ENCODE measurements at places on chromosomes 1 and 21.
A peak's percentile ranks its signal among the peaks of the same experiment; 100 is the strongest.

DNA sequence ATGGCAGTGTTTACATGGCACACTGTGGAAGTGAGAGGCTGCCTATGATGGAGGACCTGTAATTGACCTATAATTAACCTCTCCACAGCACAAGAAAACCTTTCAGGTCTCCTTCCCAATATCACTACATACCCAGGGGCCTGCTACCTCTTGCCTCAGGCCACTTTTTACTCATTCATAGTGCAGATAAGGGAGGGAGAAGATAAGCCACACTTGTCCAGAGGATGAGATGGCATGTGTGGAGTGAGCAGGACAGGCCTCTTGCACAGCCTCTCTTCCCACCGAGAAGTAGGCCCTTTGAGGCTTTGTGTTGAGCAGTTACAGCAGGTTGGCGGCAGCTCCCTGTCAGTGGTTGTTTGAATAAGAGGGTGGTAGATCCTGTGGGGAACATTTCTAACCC is 31.1 kb upstream of the IKBKE start:
- DNase-seq, result no peak

GRCh38 chr1:55774446-55774845 is 559.3 kb upstream of the USP24 start:
- no peak for DNase-seq

- DNase-seq, result no peak
Measured at GRCh38 chr1:173365341-173365740, 111.8 kb upstream of the PRDX6 start.

GRCh38 chr21:46425571-46425970 is 33.1 kb upstream of the DIP2A start:
- DNase-seq, result no peak

- DNase-seq, result peak; percentile 34
Measured at GRCh38 chr1:105427543-105427942, 1628.9 kb upstream of the PRMT6 start.

DNA sequence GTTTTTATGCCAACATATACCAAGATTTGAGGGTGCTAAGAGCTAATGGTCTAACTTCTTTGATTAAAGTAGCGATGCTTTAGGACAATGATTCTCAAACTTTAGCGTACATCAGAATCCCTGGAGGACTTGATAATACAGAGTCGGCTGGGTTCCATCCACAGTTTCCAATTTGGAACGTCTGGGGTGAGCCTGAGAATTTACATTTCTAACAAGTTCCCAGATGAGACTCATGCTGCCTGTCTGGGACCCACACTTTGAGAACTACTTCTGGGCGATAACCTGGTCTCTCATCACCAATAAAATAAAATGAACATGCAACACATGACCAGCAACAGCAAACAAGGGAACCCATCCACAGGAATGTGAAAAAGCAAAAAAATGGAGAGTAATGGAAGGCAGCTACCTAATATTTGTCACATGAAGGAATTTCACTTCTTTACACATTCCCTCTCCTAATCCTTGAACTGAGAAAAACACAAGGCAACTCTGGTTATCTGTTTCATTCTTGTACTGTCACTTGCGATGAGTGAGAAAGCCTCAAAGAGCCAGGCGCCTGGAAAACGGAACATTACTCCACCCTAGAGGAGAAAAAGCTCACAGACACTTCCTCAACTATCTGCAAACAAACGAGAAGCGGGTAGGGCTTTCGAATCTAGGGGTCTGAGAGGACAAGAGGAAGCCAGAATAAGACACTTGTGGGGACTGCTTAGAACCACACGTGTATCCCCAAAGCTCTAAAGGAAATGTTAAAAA is 14.0 kb downstream of the HSF2BP start:
- DNase-seq, result peak; percentile 84

DNA sequence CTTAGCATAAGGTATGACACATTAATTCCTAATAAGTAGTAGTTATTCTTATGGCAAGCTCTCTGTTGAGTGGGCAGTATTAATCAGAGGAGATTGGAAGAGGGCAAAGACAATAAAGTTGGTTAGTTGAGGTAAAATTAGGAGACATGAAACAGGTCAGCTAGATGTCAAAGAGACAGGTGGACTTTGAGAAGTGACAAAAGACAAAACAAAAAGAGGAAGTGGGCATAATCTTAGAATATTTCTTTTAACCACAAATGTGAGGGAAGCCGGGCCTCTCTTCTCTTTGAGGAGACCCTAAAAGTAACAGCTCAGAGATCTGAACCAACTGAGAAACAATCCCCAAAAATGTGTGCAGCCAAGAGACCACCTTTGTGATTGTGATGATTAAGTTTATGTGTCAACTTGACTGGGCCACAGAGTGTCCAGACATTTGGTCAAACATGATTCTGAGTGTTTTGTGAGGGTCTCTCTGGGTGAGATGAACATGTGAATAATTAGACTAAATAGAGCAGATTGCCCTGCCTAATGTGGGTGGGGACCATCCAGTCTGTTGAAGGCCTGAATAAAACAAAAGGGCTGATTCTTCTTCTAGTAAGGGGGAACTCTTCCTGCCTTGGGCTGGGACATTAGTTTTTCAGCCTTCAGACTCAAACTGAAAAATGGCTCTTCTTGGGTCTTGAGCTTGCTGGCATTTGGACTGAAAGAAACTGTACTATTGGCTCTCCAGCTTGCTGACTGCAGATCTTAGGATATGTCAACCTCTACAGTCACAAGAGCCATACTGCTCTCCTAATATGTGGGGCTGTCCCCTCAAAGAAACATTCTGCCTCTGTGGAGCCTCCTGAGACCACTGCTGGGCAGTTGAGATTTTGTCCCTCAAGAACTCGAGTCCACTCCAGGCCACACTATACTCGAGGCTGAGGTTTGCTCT is 40.0 kb downstream of the FCRL5 start:
- DNase-seq, result no peak

DNA sequence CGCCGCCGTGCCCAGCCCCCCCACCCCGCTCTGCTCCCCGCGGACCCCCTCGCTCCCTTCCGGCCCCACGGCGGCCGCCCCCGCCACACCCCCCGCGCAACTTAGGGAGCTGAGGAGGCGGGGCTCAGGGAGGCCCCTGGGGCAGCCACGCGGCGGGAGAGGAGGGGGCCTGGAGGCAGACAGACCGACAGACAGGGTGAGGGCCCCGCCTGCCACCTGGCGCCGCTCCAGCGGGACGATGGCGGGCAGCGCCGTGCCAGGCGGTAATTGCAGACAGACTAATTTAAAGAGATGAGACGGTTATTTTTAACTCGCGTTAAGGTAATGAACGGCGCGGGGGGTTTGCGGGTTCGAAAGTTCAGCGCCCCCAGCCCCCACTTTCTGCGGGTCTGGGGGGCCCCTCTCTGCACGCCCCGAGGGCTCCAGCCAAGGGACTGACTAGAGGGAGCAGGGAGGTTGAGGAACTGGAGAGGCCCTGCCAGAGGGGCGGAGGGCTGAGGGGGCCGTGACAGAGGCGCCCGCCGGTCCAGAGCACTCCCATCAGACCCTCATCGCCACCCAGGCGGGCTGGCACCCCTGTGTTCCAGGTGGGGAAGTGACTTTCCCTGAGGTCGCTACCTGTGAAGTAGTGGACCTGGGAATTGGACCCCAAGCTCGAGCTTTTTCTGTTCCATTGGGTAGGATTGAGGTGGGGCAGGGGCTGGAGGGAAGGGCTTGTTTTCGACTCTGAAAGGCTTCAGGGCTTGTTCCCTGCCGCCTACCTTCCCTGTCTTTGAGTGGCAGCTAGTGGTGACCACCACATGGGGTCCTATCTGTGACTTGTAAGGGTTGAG is 5.4 kb downstream of the FOXO6 start:
- DNase-seq, result no peak

GRCh38 chr1:151371370-151372057 is 991 bp downstream of the SELENBP1 start:
- DNase-seq, result peak; percentile 65

DNA sequence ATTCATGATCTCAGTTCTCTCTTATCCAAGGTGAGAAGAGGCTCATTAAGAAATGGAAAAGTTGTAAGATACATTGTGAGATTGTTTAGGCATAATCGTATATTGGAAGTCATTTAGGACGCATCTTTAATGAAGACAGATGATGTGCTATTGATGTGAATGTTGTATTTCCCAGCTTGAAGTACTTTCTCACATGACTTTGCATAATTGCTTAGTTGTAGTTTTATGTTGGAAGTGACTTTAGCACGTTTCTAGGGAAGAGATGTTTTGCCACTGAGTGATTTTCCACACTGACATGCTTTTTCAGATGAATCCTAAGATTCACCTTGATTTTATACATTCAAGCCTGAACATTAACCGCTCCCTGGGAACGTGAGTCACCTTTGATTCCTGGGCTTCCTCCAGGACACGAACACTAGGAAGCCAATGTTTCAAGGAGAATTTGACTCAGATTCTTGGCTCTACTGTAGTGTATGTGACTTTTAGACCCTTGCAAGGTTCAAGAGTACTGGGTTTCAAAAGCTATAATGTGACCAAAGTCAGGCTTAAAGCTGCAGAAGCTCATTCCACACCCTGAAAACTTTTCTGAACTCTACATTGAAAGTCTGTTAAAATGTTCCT is 27.9 kb downstream of the ANGEL2 start:
- peak; percentile 54 for DNase-seq

DNA sequence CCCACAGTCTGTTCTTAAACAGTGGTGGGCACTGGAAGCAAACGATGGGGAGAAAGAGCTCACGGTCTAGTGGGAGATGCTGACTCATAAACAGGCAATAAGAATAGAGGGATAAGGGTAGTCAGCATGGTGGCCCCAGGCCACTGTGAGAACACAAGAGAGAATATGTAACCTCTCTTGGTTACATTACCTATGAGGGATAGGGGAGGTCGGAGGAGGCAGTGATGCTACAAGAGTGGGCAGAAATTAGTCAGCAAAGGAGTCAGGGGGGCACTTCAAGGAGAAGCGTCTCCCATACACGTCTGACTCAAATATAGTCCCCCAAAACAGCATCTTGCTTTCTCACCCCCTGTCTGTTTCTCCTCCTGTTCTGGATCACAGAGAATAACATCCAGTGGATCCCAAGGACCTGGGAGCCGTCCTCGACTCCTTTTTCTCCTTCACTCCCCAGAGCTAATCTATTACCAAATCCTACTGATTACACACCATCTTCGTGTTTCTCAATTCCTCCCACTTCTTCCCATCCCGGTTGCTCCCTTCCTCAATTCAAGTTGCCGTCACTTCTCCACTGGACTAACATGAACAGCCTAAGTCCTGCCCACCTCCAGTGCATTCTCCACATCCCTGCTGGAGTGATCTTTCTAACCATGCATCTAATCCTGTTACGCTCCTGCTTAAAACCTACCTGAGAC is 2.1 kb downstream of the SLAMF8 start:
- no peak for DNase-seq

DNA sequence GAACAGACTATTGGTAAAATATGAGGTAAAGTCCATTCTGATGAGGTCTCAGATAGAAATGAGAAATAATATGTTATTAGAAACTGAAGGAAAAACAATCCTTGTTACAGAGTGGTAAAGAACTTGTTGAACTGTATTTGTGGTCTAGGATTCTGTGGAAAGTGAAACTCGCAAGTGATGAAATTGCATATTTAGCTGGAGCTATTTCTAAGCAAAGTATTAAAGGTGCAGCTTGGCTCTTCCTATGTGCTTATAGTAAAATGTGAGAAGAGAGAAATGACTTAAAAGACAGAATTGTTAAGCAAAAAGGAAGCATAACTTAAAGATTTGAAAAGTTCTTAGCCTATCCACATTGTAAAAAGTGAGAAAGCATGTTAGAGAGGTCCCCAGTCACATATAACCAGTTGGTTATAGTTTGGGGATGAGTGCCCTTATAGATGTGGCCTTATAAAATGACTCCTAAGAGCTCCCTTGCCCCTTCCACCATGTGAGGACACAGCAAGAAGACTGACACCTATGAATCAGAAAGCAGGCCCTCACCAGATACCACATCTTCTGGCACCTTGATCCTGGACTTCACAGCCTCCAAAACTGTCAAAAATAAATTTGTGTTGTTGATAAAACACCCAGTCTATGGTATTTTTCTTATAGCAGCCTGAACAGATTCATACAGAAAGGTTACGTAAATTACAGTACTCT is 24.8 kb downstream of the PHTF1 start:
- no peak for DNase-seq

DNA sequence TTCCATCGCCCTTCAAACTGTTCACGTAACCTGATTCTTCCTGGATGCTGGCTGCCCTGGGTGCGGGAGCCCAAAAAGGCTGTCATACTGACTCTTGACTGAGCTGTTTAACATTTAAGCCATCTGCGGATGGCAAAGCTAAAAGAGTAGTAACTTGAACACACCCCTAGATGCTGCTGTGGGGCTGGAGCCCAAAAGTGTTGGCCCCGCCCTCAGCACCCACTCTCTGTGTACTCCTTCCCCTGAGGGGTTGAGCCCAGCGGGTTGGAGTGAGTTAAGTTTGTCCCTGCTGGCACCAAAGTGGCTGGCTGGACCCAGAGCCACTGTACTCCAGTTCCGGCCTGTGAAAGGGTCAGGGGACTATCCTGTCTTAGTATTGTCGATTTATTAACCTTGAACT is 640.6 kb downstream of the PTPRU start:
- no peak for DNase-seq

GRCh38 chr1:162994921-162995320 is 74.2 kb upstream of the RGS4 start:
- DNase-seq, result peak; percentile 63

DNA sequence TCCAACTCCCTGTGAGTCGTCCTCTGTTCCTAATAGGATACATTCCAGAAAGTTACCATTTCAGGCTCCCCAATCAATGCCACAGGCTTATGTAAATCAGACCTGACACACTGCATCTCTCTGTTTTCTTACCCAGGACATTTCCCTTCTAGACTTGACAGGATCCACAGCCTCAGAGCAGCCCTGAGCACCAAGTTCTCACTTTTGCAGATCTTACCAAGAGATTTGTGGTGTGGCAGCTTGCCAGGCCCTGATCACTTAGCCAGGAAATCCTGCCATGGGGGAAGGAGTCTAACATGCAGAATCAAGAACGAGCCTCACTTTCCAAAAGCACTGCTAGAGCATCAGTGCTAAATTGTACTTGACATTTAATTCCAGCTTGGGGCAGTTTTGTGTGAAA is 202.9 kb downstream of the TBX15 start:
- DNase-seq, result peak; percentile 18

DNA sequence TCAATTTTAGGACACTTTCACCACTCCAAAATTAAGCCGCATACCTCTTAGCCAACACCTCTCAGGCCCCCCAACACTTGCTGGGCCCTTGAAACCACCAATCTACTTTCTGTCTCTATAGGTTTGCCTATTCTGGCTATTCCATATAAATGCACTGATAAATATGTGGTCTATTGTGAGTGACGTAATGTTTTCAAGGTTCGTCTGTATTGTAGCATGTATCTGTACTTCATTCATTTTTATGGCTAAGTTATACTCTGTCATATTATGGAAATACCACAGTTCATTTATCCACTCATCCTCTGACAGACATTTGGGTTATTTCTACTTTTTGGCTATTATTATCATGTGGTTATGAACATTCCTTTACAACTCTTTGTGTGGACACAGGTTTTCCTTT is 359.9 kb upstream of the ST6GALNAC5 start:
- no peak for DNase-seq

- peak; percentile 49 for DNase-seq
Measured at GRCh38 chr21:25790122-25790877, 55.5 kb downstream of the GABPA start.

GRCh38 chr1:3673381-3674099 is 21.2 kb downstream of the TP73 start:
- DNase-seq, result no peak
